ENCODE measurements at places on chromosomes 11 and 22. TPM values are rescaled to one million over a fixed set of nuclear protein-coding genes. Genes with fewer than 3 reads are reported as not detected.

DNA sequence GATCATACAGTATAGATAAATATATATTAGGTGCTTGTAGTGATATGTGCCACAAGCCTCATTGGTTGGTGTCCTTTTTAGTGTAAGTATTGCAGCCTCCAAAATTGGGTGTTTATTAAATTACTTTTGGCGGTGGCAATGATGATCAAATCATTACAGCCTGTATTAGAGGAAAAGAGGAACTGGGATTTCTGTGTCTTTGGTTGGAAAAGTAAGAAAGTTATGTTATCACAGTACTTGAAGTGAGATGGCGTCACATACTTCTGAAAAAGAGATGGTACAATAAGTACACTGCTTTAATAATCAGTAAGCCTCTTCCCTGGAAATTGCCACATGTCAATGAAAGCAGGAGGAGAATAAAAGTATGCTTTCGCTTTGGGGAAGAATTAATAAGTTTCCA, 523 bp upstream of the MPZL3 start:
- DNase-seq = no peak

- DNase-seq = no peak
Measured at GRCh38 chr11:62105667-62106191, 18.1 kb upstream of the INCENP start.

DNA sequence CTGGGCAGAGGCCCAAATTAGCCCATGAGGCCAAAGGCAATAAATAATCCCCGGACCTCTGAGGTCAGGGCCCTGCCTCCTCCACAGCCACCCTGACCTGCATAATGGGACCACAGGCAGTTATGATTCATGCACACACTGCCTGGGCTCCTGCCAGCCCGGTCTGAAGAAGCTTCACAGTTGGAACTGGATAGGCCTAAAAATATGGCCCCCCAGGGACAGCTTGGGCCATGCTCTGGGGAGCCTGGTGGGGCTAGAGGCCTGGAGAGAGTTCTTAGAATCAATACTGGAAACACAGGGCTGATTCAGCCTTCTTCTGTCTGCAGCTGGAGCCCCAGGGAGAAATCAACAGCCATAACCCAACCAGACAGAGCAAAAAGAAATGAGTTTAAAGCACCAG, 112.8 kb upstream of the CADM1 start:
- no peak for DNase-seq

DNA sequence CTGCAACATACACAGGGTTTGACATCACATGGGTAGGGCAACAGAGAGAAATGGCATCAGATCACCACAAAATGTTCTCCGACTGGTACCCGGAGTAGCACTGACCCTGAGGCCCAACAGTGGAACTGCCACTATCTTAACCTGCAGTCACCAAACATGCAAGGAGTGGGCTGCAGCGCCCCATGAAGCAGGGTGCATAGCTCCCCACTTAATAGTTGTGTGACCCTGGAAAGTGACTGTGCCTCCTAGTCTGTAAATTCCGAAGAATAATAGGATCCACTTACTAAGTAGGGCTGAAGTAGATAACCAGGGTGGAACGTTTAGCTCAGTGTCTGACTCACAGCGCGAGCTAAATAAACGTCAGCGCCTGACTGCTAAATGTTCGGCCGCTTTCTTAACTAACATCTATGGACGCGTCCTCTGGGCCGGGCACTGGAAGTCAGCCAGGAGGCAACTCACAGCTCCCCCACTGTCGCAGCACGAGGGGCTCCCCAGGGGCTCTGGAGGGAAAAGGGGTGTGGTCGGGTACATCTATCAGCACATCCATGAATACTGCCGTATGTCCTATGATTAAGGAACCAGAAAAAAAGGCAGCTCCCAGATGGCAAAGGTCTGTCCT, 777 bp downstream of the LTO1 start:
- DNase-seq = peak; percentile 39

DNA sequence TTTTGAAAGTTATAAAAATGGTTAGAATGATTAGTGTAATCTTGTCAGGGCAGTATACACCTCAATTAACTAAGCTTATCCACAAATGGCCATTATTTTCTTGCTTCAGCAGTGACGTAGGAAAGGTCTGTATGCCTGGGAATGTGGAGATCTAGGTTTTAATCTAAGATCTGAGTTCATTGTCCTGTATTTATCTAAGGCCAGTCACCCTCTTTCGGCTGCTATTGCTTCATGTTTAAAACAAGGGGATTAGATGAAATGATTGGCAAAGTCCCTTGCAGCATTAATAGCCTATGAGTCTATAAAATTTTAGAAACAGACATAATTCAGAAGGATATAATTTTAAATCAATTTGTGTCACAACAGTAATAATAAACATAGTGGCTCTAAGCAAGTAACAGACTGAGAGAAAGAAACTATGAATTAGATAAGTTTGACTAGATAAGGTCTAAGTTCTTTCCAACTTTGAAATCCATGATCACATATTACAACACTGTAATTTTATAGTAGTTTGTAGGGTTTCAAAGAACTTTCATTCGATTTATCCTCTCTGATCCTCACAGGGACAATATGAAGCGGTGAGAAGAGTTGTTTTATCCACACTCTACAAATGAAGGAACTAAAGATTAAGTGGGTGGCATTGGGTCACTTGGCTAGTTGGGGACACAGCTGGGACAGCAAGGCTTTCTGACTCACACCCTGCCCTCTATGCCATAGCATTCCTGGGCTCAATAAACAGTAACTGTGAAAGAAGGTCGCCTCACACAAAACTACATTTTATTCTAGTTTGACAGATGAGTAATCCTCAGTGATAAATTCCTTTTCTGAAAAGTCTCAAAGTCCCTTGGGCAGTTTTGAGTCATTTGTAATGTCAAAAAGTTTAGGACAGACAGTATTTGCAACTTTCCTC, 60.6 kb upstream of the RDX start:
- DNase-seq = peak; percentile 47

- no peak for DNase-seq
Measured at GRCh38 chr22:25629613-25630012, 65.1 kb downstream of the GRK3 start.

- DNase-seq = no peak
Measured at GRCh38 chr11:1586699-1587098, 1.6 kb upstream of the KRTAP5-1 start.

GRCh38 chr22:38041760-38042487, 15.3 kb upstream of the PICK1 start:
- DNase-seq = no peak

- DNase-seq = no peak
Measured at GRCh38 chr22:29348041-29348440, 32.5 kb upstream of the RASL10A start.

GRCh38 chr11:111814106-111814505, 47.9 kb upstream of the PPP2R1B start:
- DNase-seq = no peak

Gene HOATZ
- total RNA-seq = not detected

Gene OR51B2
- not detected for total RNA-seq

Gene SSTR3
- total RNA-seq = not detected

Gene MUC6
- total RNA-seq = not detected

Gene APOL6
- 7.2 TPM for total RNA-seq

Gene HIC2
- 2.5 TPM for total RNA-seq

Gene OR8A1
- total RNA-seq = not detected

Gene EFEMP2
- total RNA-seq = 3.3 TPM

Measured in MCF 10A (cell line).